ENCODE measurements at places on chromosomes 2 and 18.

- no peak for DNase-seq
These were observed 88.0 kb downstream of the C1D start for GRCh38 chr2:67974559-67975430.

DNA sequence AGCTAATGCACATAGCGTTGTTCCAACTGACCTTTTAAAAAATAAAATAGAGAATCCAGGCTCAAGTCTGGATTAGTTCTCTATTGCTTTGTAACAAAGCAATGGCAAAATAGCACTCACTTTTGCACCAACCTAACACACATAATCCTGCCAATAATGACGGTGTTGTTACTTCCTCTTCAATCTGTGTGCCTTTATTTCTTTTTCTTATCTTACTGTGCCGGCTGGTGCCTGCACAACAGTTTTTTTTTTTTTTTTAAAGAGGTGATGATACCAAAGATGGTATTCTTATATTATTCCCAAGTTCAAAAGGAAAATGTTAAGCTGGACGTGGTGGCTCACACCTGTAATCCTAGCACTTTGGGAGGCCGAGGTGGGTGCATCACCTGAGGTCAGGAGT is 3.4 kb downstream of the PLB1 start:
- no peak for DNase-seq

- DNase-seq: peak; percentile 55
These were observed 20.5 kb upstream of the KIF1A start for GRCh38 chr2:240840435-240841060.

DNA sequence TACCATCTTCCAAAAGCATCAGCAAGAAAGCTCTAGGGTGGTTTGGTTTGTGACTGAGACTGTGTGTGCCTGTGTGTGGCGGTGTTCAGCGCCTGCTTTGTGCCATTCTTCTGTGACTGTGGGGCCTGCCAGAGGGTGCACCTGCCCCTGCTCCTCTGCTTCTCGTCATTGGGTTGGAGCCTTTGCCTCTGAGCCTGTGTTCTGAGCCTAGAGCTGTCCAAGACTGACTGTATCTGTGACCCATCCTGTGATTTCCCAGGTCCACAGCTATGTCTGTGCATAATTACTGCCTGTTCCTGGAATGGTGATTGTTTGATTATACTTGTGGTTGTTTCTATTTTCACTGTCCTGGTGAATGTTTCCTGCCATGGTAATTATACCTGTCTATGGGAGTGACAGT is 57.1 kb upstream of the KLHL29 start:
- no peak for DNase-seq

GRCh38 chr2:222494104-222494739 is 69.9 kb downstream of the SGPP2 start:
- DNase-seq: no peak

- no peak for DNase-seq
These were observed 14.9 kb upstream of the GNAL start for GRCh38 chr18:11674119-11674518.

- no peak for DNase-seq
These were observed 171.3 kb downstream of the NDUFA10 start for GRCh38 chr2:239853706-239854327.

DNA sequence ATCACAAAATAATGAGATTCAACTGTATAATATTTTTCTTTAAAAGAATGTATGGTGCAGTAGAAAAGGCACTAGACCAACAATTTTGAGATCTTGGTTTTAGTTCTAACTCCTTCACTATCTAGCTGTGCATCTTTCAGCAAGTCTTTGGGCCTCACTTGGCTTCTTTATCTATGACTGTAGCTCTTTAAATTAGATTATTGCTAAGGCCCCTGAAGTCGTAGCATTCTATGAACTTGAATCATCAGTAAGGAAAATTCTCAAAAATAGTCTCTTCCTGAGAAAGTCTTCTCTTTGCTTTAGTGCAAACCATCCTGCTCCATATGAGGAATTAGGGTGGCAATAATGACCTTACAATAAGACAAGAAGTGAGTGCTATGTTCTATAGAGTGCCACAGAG is 140.4 kb downstream of the FTCDNL1 start:
- peak; percentile 33 for DNase-seq

Data from fibroblast of skin of back (primary cell).